ENCODE measurements at places on chromosomes 13 and 19.

DNA sequence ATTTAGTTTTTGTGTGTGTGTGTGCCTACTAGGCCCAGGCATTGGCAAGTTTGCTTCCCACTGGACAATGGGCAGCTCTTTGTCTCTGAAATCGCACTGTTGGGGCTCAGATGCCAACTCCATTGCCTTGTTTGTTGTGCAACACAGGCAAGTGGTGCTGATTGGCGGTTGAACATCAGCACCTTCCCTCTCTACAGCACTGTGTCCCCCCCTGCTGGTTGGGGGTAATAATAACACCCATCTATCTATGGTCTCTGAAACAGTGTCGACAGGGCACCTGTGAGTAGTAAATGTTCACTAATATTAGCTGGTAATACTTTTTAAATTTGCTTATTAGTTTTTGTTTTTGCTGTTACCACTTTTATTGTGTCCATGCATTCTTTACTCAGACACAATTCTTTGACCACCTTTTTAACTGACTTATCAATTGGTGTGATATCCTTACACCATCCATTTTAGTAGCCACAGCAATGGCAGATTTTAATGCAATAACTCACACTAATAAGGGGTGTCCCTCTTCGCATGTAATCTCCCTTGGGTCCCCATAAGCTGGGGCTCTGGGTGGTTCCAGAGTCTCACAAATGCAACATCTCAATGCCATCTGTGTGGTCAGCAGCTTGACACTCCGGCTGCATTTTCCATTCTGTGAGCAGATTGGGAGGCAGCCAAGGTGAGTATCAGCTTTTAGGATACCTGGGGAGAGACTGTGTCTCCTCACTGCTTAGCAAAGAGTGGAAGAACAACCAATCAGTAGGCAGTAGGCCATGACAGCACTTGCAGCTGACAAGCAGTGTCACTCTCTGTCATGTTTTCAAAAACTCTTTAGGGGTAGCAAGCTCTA lies 47.7 kb upstream of the UQCRFS1 start:
- DNase-seq: peak; percentile 4

DNA sequence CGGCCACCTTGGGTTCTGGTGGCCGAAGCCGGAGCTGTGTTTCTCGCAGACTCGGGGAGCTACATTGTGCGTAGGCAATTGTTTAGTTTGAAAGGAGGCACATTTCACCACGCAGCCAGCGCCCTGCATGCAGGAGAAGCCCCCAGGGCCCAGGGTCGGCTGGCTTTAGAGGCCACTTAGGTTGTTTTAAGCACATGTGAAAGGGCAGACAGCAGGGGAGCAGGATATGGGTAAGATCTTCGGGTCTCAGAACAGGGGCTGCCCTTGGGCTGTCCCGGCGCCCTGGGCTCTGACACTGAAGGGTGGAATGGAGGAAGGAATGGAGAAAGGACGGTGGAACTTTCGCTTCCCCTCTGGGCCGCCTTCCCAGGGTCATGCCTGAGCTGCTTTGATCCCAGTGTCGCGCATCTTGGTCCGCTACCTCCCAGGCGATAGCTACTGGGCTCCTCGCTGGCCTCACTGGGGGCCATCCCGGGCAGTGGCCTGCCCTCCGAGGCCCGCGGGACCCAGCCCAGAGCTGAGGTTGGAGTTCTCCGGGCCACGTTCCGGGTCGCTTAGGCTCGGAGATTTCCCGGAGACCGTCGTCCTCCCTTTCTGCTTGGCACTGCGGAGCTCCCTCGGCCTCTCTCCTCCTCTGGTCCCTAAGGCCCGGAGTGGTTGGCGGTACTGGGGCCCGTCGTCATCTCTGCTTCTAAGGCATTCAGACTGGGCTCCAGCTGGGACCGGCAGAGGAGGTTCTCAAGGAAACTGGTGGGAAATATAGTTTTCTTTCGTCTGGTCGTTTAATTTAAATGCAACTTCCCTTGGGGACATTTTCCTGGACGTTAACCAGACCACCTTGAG lies 4.3 kb upstream of the POU4F1 start:
- no peak for DNase-seq

DNA sequence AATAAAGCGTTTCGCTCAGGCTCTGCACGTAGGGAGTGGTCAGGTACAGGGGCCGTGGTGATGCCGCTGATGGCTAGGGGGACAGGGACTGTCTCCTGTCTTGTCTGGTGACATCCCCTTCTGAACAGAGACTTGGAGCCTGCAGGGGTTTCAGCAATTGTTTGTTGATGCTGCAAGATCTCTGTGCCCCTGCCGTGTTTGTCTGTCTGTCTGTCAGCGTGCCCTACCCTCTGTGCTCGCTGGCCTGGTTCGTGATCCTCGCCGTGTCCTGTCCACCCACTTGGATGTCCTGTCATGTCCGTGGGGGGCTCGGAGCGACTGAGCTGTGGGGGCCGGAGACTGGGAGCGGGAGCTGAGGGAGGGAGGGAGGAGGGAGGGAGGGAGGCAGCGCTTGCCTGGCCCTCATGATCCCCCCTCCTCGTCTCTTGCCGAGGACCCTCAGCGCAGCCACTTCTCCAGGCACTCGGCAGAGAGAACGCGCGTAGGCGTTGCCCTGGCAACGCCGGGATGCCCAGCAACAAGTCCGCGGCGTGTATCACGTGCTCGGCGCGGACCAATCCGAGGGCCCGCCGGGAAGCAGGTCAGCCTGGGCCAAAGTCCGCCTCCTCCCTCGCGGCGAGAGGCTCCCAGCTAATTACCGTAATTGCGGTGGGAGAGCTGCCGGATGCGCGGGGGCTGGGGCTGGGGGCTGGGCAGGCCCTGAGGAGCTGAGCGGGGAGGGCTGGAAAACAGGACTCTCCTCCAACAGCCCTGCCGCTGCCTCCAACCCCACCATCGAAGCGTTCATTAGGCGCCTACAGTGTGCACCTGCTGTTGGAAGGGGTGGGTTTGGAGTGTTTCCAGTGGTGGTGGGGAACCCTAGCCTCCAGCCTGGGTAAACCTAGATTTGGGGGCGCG lies 31.9 kb upstream of the FEM1A start:
- DNase-seq: peak; percentile 89

DNA sequence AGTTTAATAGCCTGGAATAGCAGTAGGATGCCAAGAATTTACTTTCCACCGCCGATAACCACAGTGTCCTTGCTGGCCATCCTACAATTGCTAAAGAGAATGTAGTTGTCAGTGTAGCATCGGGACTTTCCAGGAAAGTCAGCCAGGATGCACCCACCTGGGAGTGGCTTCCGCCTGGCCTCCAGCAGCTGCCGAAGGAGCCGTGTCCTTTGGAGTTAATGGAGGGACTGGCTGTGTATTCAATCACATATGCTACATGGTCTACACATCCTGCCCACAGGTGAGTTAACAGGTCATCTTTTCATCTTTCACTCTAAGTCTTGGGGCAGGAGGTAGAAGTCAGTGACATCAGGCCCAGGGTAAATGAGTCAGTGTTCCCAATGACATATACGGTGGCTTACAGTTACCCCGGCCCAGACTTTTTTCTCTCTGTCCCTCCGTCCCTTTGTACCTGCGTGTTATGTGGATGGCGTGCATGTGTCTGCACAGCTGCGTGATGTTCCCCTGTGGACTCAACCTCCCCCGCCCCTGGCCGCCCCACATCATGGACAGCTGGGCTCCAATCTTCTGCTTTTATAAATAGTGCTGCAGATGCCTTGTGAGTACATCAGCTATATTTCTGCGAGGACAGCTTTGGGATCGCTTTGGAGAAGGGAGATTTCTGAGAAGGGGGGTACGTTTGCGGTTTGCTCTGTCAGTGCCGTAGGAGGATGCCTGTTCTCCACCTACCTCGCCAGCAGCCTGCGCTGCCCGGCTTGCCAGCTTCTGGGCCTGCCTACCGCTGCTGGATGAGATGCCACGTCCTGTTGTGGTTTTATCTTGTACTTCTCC lies 63.1 kb downstream of the ATP11A start:
- DNase-seq: no peak

DNA sequence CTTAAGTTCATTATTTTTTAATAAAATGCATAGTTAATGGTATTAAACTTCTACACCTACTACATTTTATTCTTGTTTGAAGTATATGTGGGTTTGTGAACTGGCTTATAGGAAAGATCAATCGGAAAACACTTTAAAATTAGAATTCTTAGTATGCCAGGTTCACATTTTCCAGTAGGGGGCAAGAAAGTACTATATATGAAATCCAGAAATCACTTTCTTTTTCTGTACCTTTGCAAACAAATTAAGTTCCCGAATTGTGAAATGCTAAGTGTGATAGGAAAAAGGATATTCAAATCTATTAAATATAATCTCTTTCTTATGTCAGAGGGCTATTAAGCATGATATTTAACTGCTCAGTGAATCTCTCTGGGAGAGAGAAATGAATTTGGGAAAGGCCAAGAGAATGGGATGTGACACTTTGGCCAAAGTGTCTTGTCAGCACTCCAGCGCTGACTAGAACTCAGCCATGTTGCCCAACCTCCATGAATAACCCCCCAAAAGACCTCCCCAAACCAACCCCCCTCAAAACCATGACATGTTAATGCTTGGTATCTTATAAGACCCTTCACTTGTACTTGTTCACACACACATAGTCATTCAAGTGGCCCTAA lies 122.6 kb upstream of the SLC10A2 start:
- DNase-seq: peak; percentile 70

DNA sequence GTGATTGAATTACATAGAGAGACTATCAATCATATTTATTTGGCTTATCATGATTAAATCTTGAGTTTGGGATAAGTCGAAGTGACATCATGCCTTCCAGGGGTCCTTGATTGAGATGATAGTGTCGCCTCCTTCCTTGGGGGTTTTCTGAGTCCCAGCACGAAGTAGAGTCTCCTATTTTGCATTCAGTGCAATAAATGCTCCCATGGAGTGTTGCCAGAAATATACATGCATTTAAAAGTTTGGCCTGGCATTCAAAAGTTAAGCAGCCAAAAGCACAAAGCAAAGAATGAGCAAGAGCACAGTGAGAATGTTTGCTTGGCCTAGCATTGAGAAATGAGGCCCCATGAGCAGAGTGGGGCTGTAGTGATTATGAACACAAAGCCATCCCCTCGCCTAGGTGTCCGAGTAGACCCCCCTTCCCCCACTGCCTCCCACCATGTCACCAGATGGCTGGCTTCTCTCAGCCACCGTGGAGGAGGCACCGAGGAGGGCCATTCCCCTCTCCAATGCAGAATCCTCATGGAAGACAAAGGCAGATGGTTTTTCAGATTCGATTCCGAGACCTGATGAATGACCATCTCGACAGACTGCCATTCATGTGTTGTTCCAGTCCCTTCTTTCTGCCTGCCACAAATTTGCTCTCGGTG lies 58.8 kb upstream of the UBL3 start:
- DNase-seq: no peak

DNA sequence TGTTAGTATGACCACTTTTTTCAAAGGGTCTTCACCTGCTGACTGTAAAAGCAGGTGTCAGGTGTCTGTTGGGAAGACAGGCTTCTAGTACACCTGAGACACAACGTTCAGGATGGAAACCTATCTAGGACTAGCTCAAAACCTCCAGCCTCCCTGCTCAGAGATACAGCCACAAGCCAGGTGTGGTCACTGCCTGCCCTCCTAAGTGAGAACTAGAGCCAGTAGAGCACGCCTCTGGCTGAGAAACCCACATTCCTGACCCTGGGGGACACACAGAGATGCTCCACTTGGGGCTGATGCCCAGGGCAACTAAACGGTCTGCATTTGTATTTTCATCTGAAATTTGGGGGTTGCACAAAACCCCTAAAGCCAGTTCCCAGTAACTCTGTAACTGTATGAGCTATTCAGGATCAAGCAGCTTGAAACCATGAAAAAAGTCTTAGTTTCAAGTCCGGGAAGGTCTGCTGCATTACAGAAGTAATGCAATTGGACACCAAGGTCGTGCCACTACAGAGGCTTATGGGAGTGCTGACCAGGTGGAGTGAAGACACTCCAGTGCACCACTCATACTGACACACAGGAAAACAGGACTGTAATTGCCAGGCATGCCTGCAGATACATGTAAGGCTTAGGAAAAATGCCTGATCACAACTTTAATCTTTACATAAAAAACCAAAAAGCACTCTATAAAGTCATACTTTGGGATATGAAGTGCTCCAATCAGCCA lies 27.8 kb downstream of the ANKRD10 start:
- DNase-seq: no peak

DNA sequence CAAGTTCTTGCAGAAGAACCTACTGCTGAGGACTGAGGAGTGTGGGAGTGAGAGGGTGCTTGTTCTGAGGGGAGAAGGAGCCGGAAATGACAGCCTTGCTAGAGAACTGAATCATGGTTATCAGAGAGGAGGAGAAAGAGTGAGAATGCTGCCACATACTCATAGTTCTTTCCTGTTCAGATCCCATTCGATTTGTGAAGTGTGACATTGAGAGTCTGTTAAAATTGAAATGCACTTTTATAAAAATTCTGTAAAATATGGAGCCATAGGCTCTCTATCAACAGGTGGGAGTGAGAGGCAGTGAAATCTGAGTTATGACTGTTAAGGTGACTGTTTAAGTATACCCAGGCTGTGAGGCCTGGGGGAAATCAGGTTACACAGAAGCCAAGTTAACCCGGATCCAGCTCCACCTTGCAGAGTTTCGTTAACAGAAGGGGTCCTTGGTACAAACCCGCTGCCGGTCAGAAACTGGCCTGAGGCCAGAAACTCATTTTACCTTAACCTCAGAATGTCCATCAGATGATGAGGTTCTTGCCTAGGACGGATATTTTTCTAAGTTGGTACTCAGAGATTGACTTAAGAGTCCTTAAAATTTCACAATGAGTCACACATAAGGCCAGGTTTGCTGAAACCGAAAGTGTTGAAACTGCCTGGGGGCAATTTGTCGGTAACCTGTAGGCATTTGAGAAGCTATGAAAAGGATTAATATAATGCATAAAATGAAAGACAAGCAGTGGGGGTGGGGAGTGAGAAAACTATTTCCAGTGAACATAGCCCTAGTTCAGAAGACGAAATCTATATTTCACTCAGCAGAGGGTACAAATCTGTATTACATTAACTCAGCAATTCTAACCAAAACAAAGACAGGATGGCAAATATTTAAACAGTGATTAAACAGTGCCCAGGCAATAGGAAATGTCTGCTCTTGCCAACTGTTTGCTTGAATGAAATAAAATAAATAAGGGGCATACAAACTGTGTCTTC lies 350.5 kb downstream of the KCNRG start:
- peak; percentile 54 for DNase-seq

DNA sequence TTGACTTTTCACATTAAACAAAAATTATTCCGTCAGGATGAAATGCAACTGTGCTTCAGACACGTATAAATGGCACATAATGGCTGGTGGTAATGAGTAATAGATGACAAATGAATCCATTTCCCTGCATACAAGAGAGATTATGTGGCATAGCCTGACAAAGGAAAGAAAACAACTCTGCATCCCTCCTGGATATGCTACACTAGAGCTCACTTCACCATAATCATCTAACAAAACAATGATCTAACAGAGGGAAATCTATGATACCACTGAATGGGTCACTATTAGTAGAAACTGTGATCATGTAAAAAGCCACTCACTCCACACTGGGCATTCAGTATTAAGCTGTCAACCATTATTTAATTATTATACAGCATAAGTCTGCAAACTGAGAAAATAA lies 1498.4 kb downstream of the EFNB2 start:
- peak; percentile 9 for DNase-seq

- DNase-seq: no peak
These were observed 27.4 kb upstream of the AKT2 start for GRCh38 chr19:40312533-40312932.

- no peak for DNase-seq
These were observed 25.0 kb downstream of the KBTBD6 start for GRCh38 chr13:41107584-41108014.

GRCh38 chr19:16115301-16116039 lies 3.8 kb downstream of the RAB8A start:
- DNase-seq: no peak

GRCh38 chr13:68806125-68806524 lies 1301.5 kb upstream of the ATXN8OS start:
- DNase-seq: no peak

Data from adipocyte (in vitro differentiated cells).